ENCODE measurements at places on chromosomes 6 and 20. TPM values are rescaled to one million over a fixed set of nuclear protein-coding genes. Genes with fewer than 3 reads are reported as not detected.

Gene MPIG6B
- 0.41 TPM for total RNA-seq

Gene WFDC5
- 0.74 TPM for total RNA-seq

Gene TFB1M
- total RNA-seq, result 18.5 TPM

GRCh38 chr20:24448170-24448569 is 21.3 kb upstream of the SYNDIG1 start:
- H3K27ac ChIP-seq, result no peak overlapping the region
- no peak for DNase-seq
- H3K36me3 ChIP-seq, result no peaks in the 10 kb centered on the region
- peaks cover 28% of the 10 kb centered on the region for H3K27me3 ChIP-seq
- H3K4me1 ChIP-seq, result peaks cover 26% of the 10 kb centered on the region
- H3K4me3 ChIP-seq, result peak overlapping the region; percentile 4

GRCh38 chr6:69650703-69651102 is 146.1 kb downstream of the LMBRD1 start:
- no peaks in the 10 kb centered on the region for H3K4me1 ChIP-seq
- no peaks in the 10 kb centered on the region for H3K27me3 ChIP-seq
- H3K36me3 ChIP-seq, result no peaks in the 10 kb centered on the region
- no peak for DNase-seq
- H3K4me3 ChIP-seq, result no peak overlapping the region
- H3K27ac ChIP-seq, result no peak overlapping the region

DNA sequence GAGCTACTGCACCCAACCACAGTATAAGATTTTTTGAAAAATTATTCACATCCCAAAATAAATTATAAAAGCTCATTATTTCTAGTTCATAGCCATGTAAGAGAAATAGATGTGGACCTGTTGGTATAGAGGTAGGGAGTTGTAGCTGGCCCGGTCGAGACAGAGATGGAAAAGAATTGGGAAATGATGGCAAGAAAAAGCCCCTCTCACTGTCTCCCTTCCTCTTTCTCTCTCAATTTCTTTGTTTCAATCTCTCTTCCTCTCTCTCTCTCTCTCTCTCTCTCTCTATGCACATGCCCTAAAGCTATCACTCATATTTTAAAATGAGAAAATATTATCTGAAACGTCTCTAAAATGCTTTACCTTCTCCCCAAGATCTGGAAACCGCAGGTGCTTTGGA is 80.7 kb upstream of the CD83 start:
- no peak for DNase-seq
- no peak overlapping the region for H3K27ac ChIP-seq
- no peaks in the 10 kb centered on the region for H3K36me3 ChIP-seq
- H3K4me3 ChIP-seq, result no peak overlapping the region
- peaks cover 18% of the 10 kb centered on the region for H3K4me1 ChIP-seq

GRCh38 chr6:164109770-164110140 is 695.2 kb downstream of the QKI start:
- H3K4me3 ChIP-seq, result no peak overlapping the region
- H3K27ac ChIP-seq, result no peak overlapping the region
- no peak for DNase-seq
- H3K4me1 ChIP-seq, result no peaks in the 10 kb centered on the region

DNA sequence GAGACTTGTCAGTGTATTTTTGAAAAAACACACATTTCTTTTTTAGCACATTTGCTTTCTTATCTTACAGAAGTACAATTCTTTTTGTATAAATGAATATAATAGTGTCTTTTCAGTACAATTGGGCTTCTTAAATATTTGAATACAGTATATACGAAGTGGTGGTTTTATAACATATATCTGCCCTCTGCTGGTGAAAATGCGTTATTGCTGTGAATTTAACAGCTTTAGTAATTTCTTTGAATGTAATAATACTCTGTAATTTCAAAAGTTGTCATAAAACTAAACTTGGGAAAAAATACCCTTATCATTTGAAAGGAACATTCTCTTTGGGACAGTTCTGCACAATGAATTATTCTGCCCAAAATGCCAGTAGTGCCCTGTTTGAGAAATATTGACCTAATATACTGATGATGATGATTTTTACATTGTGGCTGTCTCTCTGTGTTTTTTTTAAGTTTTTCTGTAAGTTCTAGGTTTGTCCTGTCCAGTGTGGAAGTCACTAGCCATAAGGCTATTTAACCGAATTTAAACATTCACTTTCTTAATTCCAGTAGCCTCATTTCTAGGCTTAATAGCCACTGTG is 19.0 kb downstream of the SMAP1 start:
- peaks cover 8% of the 10 kb centered on the region for H3K4me1 ChIP-seq
- no peak overlapping the region for H3K27ac ChIP-seq
- H3K27me3 ChIP-seq, result no peaks in the 10 kb centered on the region
- no peak overlapping the region for H3K4me3 ChIP-seq
- H3K36me3 ChIP-seq, result peaks cover 3% of the 10 kb centered on the region

- peaks cover 20% of the 10 kb centered on the region for H3K27me3 ChIP-seq
- DNase-seq, result no peak
- H3K4me1 ChIP-seq, result peaks cover 6% of the 10 kb centered on the region
Measured at GRCh38 chr20:6473197-6473596, 294.3 kb upstream of the BMP2 start.

- no peak for DNase-seq
- H3K4me3 ChIP-seq, result no peak overlapping the region
- H3K27me3 ChIP-seq, result no peaks in the 10 kb centered on the region
- H3K36me3 ChIP-seq, result peaks cover 26% of the 10 kb centered on the region
Measured at GRCh38 chr6:119200512-119201175, 122.2 kb upstream of the FAM184A start.
